ENCODE measurements at places on chromosomes 6 and 20.

DNA sequence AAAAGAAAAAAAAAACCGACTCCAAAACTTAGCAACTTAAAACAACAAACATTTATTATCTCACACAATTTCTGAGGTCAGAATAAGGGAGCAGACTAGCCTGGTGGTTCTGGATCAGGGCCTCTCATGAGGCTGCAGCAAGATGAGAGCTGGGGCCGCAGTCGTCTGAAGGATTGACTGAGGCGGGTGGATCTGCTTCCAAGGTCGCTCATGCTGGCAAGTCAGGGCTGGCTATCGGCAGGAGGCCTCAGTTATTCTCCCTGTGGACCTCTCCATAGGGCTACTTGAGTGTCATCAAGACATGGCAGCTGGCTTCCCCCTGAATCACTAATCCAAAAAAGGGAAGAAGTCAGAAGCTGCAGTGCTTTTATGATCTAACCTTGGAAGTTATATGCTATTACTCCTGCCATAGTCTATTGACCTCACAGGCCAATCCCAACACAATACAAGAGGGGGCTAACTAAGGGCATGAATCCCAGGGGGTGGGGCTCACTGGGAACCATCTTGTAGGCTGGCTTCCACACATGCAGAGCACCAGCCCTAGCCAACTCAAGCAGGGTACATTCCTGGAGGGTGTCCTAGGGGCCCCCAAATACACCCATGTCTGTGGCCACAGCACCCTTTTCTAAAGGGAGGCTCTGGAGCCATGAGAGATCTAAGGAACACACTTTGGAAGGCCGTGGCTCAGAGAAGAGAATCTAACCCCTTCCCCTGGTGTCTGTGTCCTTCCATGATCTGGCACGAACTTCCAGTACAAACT is 11.3 kb downstream of the EBF4 start:
- no peak for DNase-seq

DNA sequence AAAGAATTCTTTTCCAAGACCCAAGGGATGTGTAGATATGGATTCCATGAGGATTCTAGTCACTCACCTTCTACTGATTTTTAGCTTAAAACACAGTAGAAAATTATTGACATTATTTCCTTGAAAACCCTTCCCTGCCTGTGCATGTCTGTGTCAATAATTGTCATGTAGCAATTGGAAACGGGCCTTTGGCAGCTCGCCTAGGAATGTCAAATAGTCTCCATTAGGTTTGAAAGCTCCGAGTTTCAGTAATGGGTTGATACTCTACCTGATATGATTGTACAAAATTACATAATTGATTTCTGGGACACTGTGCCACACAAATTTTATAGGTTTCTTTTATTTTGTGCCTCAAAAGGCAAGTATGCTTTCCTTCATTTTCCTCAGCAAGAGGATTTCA is 515.2 kb upstream of the ARID1B start:
- DNase-seq = no peak

GRCh38 chr20:25057234-25058050 is 497 bp downstream of the ACSS1 start:
- peak; percentile 79 for DNase-seq

- DNase-seq = peak; percentile 27
Measured at GRCh38 chr6:11538052-11538818, 686 bp downstream of the TMEM170B start.

- DNase-seq = no peak
Measured at GRCh38 chr20:9200620-9201019, 131.7 kb downstream of the PLCB4 start.

DNA sequence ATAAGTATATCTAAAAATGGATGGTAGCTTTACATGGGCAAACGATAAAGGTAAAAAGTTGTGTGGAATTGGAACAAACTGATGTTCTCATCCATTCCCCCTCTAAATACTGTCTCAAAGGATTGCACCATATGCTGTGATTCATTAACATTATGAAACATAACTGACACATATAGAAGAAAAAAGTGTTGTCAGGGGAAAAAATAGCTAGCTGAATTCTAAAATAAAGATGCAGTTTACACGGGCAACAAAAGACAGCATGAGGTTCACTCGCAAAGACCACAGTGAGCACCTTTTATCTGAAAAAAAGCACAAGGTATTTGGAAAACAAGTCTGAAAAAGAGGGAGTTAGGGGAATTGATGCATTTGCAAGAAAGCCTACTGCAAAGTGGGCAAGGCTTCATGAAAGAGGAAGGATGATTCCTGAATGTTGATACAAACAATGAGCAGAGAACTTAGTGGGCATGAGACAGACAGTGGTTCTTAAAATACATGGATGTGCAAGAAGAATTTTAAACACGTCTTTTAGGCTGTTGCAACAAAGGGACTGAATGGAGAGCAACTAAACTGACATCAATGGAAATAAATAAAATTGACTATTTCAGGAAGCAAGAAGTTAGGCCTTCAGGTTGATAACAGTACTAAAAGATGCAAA is 280.9 kb downstream of the KIF16B start:
- no peak for DNase-seq

GRCh38 chr6:151288712-151289398 is 49.1 kb downstream of the AKAP12 start:
- no peak for DNase-seq

- no peak for DNase-seq
Measured at GRCh38 chr6:33276581-33276863, 401 bp upstream of the B3GALT4 start.

- DNase-seq = no peak
Measured at GRCh38 chr6:116298973-116299372, 19.2 kb upstream of the TSPYL1 start.

GRCh38 chr6:7086488-7086887 is 21.3 kb upstream of the RREB1 start:
- DNase-seq = no peak

- DNase-seq = no peak
Measured at GRCh38 chr6:115551527-115551926, 509.2 kb downstream of the FRK start.

- no peak for DNase-seq
Measured at GRCh38 chr6:152372945-152373344, 264.2 kb downstream of the SYNE1 start.

- no peak for DNase-seq
Measured at GRCh38 chr20:61859767-61860166, 205.9 kb downstream of the TAF4 start.

DNA sequence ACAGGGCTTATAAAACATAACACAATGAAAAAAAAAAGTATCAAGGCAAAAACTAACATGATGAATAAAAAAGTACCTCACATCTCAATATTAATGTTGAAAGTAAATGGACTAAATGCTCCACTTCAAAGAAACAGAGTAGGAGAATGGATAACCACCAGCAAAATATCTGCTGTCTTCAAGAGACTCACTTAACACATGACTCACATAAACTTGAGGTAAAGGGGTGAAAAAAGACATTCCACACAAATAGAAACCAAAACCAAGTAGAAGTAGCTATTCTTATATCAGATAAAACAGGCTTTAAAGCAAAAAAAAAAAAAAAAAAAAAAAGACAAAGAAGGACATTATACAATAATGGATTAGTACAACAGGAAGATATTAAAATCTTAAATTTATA is 86.9 kb downstream of the TBC1D32 start:
- DNase-seq = no peak

- no peak for DNase-seq
Measured at GRCh38 chr6:150316936-150317335, 51.9 kb upstream of the IYD start.

DNA sequence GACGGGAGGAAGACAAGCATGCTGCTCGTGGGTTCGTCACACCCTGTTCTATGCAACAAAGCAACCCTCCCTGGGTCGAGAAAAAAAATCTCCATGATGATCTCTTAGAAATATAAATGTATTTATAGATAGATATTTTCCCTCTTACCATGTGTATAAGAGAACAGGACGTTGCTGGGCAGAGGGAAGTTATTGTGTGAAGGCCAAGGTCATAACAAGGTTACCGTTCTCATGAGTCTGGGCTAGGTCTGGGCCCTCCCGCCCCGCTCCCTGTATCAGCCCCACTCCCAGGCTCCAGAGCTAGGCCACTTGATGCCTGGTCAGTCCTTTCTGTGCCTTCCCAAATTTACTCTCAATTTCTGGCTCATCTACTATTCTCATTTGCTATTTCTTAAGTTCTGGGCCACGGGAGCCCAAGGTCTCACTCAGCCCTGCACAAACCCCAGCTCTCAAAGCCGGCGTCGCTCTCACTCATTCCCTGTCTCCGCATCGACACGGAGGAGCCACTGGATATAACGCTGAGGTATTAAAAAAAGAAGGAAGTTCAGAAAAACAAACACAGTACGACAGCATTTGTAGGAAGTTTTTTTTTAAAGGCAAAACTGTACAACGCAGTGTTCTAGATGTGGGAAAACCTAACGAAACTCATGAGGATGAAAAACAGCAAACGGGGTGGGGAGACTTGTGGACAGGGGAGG is 96.8 kb downstream of the PSMG4 start:
- peak; percentile 7 for DNase-seq

Measured in T-helper 9 cell (primary cell).